ENCODE measurements at places on chromosomes 11 and 22.

- no peak for DNase-seq
Observed at GRCh38 chr11:42772886-42773285, 538.9 kb upstream of the API5 start.

DNA sequence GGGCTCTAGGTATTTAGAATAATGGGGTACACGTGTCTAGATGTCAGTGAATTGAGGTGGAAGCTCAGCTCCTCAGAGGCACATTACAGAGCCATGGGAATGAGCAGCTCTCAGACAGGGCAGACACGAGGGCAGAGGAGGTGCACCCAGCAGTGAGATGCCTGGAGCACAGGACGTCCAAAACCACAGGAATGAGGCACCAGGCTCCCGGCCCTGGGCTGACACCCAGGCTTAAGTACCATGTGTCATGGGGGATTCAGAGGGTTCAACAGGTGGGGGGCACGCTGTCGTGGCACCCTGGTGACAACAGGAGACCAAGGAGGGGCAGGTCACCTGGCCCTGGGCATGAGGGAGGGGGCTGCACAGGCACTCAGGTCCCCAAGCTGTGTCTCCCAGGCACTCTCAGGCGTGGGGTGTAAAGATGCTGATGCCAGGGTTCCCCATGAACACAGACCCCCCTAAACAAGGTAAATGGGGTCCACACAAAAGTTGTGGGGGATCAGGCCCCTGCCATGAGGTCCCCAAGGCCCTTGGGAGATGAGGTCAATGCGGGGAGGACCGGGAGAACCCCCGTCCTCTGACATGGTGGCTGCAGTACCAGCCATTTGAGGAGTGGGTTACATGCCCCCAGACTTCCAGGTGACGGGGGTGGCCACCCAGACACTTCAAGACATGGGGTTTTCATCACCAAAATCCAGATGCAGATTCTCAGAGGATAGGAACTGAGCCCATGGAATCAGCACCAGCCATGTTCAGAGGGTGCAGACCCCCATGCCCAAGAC is 5.6 kb upstream of the SYT8 start:
- no peak for DNase-seq

GRCh38 chr22:28282405-28283067 is 363.5 kb upstream of the PITPNB start:
- DNase-seq = no peak

DNA sequence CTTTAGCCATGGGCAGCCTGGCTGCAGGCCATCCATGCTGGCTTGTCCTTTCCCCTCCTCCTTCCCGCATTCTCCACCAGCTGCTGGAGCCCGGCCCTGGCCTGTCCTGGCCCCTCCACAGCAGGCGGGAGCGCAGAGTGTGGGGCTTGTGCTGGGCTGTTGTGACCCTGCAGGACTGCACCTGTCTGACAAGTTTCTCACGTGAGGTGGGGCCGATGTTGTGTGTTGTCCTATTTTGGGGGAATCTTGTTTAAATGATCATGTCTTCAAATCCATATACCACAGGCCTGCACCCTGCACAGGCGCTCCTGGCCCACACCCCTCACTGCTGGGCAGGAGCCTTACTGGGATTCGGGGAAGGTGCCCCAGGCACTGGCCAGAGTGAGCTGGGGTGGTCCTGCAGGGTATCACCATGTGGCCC is 30.4 kb downstream of the TBC1D22A start:
- DNase-seq = no peak

DNA sequence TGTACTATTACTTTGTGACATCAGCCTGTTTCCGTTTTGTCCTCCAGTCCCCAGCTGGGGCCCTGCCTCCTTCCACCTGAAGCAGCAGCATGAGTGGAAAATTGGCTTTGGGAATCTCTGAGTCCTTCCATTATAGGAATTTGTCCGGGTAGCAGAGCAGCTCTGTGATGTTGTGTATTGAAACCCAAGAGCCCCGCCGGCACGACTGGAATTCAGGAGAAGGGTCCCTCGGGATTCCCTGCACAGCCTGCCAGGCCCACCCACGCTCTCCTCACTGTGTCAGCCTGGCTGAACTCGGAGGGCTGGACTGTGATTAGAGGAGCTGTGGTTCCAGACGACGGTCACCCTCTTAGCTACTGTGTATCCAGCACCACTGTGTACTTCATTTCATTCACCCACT is 18.8 kb upstream of the TSPAN18 start:
- no peak for DNase-seq

GRCh38 chr11:2180789-2181370 is 9.3 kb upstream of the TH start:
- DNase-seq = no peak

GRCh38 chr11:35347921-35348331 is 71.4 kb downstream of the SLC1A2 start:
- no peak for DNase-seq

- DNase-seq = no peak
Observed at GRCh38 chr11:11320825-11321224, 32.2 kb downstream of the CSNK2A3 start.

DNA sequence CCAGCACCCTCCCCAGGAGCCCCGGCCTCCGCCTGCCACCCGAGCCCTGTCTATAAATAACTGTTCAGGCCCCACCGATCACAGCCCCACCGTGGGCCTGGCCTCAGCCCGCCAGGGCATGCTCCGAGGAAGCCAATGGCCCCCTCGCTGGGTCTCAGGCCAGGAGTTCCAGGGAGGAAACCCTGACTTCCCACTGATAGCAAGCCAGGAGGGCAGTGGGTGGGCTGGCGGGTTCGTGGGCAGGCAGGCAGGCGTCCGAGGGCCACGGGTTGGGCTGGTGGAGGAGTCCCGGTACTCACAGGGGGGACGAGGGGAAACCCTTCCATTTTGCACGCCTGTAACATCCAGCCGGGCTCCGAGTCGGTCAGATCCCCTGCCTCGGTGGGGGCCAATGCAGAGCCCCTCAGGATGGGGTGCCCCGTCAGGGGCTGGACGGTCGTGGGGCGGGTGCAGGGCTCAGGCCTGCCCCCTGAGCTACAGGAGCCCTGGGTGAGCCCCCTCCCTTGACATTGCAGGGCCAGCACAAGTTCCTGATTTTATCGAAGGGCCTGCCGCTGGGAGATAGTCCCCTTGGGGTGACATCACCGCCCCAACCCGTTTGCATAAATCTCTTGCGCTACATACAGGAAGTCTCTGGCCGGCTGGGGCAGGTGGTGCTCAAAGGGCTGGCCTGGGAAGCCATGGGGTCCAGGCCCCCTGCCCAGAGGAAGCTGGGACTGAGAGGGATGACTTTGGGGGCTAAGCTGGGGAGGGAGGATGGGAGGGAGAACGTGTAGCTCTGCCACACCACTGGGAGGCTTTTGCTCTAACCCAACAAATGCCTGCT is at the start of gene SPI1:
Gene SPI1 (minus strand): TSS at position 538 of the 826 bp plus-strand sequence. CDS start 194 bp downstream, at position 344.
- no peak for DNase-seq

DNA sequence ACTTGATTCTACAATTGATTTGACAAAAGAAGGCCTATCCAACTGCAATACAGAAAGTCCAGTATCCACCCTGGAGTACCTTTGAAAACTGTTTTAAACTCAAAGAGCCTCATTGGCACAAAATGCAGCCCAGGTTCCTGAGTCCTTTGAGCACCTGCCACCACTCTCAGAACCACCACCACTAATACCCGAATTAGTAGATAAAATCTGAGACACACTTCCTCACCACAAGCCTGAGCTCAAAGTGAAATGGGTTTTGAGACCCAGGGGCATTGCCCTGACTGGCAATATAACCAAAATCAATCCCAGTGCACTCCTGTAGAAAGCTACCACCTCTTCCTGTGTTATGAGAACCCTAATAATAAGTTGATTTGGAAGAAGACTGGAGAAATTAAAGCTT is 215.7 kb downstream of the CSNK2A3 start:
- no peak for DNase-seq

- DNase-seq = no peak
Observed at GRCh38 chr11:86669424-86669823, 3.0 kb downstream of the ME3 start.

- no peak for DNase-seq
Observed at GRCh38 chr11:18321578-18321968, 367 bp downstream of the HPS5 start.

DNA sequence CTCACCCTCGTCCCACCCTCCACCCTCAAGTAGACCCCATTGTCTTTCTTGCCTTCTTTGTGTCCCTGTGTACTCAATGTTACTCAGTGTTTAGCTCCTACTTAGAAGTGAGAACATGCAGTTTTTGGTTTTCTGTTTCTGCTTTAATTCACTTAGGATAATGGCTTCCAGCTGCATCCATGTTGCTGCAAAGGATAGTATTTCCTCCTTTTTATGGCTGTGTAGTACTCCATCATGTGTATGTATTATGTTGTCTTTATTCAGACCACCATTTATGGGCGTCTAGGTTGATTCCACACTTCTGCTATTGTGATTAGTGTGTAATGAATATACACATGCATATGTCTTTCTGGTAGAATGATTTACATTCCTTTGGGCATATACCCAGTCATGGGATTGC is 73.6 kb downstream of the SIK2 start:
- no peak for DNase-seq

DNA sequence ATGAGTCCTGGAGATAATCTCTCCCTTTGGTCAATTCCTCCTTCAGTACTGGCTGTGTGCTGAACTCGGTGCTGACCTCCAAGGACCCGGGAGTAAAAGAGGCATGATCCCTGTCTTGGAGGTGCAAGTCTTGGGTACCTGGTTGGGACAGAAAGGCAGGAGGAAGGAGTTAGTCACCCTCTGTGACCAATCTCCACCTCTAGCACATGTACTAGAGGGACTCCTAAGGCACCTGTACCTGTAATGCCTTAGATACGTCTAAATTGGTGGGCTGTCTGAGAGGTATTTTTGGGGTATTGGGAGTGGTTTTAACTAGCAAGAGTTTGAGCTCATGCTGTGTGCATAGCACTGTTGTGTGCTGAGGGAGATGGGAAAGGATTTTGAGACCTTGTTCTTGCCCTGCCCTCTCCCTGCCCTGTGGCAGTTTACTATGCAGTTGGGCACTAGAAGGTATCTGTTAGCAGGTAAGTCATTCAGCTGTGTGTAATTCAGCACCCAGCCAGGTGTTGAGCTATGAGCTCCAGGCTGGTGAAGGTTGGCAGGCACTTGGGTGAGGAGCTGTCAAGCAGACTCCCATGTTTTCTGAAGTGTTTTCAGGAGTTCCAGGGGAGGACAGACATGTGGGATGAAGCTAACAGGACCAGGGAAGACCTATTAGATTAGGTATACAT is 2.5 kb downstream of the PANX1 start:
- no peak for DNase-seq

GRCh38 chr11:113947994-113948393 is 26.9 kb upstream of the HTR3A start:
- no peak for DNase-seq

- peak; percentile 52 for DNase-seq
Observed at GRCh38 chr11:12693479-12694182, 19.4 kb downstream of the TEAD1 start.

- peak; percentile 90 for DNase-seq
Observed at GRCh38 chr11:85664615-85665481, at the start of gene CREBZF. Gene CREBZF, minus strand, starts transcription at chr11:85665129. Its CDS starts 254 bp downstream, at chr11:85664875.

DNA sequence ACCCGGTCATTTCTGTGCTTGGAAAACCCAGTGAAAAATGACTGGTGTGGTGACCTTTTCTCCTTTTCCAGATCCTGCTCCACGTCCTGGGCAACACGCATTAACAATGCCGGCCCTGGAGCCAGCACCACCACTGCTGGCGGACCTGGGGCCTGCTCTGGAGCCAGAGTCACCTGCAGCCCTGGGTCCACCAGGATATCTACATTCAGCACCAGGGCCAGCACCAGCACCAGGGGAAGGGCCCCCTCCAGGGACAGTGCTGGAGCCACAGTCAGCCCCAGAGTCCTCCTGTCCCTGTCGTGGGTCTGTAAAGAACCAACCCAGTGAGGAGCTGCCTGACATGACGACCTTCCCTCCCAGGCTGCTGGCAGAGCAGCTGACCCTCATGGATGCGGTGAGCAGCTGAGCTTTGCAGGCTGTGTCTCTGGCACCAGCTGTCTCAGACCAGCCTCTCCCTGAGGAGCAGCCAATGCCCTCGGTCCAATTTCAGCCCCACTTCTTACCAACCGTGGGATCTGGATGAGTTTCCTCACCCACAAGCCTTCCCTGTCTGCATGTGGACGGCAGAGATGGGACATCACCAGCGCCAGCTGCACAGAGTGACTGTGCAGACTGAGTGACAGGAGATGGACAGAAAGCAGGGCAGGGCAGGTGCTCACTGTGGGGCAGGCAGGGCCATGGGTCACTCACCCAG is 1.9 kb downstream of the RGL4 start:
- no peak for DNase-seq

- no peak for DNase-seq
Observed at GRCh38 chr11:120657306-120658070, 145.9 kb downstream of the GRIK4 start.

- no peak for DNase-seq
Observed at GRCh38 chr11:37107831-37108230, 509.8 kb upstream of the RAG2 start.

GRCh38 chr22:48837341-48837935 is 990.2 kb downstream of the BRD1 start:
- DNase-seq = no peak

DNA sequence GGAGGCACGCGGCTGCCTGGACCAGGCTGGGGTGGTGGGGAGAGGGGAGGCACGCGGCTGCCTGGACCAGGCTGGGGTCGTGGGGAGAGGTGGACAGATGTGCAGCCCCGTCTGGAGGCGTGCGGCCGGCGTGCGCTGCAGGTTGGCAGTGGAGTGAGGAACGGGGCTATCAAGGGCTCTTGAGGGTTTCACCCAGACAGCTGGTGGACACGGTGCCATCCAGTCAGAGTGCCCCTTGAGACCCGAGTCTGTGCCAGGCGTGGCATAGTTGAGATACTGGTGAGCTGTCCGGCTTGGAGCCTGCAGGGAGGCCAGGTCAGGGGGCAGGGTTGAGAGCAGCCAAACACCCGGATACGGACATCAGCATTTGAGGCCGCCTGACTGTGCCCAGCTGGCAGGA is 1.5 kb upstream of the GRAMD4 start:
- DNase-seq = no peak

- no peak for DNase-seq
Observed at GRCh38 chr22:45124176-45124847, 39.4 kb upstream of the NUP50 start.

DNA sequence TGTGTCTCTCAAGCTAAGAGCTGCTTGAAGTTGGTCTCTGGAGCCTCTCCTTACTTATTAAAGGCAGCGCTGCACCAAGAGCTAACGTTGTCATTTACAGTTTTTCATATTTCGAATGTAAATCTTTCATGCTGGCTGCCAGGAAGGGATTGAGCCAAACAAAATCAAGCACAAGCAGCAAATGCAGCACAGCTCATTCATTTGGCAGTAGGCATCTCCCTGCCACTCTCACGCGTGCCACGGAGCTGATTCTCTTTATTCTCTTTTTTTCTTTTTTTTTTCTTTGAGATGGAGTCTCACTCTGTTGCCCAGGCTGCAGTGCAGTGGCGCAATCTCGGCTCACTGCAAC is 1.4 kb upstream of the VEGFB start:
- no peak for DNase-seq

DNA sequence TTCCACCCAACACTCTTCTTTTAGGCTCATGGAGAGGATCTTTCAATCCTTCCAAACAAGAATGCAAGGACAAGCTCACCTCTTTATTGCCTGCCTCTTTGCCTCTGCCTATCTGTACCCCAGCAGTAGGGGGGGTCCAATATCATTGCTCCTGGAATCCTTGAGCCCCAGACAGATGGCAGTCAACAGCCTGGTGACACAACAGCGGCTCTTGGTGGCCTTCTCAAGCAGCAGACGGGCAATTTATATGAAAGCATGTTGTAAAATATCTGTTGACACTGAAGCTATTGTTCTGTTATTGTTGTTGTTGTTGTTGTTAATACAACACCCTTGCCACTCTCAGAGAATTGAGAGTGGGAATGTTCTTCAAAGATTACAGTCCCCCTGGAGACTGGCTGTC is 480.0 kb upstream of the CADM1 start:
- DNase-seq = no peak

- DNase-seq = no peak
Observed at GRCh38 chr22:38219632-38220031, 17.8 kb downstream of the MAFF start.

GRCh38 chr11:128825050-128825784 is 41.9 kb downstream of the KCNJ1 start:
- DNase-seq = no peak
